ENCODE measurements at places on chromosomes 2 and 18. TPM values are rescaled to one million over a fixed set of nuclear protein-coding genes. Genes with fewer than 3 reads are reported as not detected.
A peak's percentile ranks its signal among the peaks of the same experiment; 100 is the strongest.

DNA sequence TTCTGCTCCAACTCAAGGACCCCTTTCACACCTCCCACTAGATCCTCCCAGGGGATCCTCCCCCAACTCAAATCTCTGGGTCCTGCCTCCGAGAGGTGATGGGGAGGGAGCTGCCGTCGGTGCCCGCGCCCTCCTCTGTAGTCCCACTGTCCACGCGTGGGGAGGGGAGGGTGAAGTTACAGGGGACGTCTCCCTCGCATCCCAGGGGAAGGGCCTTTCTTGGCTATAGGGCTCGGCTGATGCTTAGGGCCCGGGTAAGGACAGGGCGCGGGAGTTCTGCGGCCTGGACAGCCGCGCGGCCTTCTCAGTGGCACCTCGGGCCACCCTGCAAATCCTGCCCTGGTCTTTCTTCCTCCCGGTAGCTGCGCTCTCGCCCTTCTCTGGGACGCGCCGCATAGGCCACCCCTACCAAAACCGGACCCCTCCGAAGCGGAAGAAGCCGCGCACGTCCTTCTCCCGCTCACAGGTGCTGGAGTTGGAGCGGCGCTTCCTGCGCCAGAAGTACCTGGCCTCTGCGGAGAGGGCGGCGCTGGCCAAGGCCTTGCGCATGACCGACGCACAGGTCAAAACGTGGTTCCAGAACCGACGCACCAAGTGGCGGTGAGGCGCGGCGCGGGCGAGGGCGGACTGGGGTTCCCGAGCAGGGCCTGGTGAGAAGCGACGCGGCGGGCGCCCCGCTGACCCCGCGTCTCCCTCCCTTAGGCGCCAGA is 1.2 kb downstream of the TLX2 start:
- DNase-seq, result peak; percentile 89

- DNase-seq, result no peak
Measured at GRCh38 chr2:212465456-212465855, 73.1 kb downstream of the ERBB4 start.

DNA sequence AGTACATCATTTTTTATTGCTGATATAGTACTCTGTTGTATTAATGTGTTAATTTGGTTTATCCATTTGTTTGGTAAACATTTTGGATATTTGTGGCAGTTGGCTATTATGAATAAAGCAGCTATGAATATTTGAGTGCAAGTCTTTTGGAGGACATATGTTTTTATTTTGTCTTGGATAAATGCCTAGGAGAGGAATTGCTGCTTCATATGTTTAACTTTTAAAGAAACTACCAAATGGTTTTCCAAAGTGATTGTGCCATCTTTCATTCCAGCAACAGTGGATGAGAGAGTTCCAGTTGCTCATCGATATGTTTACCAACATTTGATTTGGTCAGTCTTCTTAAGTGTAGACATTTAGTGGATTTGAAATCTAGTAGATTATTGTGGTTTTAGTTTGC is 51.8 kb downstream of the MERTK start:
- DNase-seq, result no peak

- no peak for DNase-seq
Measured at GRCh38 chr2:57209799-57210198, 836.8 kb upstream of the VRK2 start.

GRCh38 chr18:46346213-46346612 is 242.0 kb downstream of the HAUS1 start:
- DNase-seq, result no peak

DNA sequence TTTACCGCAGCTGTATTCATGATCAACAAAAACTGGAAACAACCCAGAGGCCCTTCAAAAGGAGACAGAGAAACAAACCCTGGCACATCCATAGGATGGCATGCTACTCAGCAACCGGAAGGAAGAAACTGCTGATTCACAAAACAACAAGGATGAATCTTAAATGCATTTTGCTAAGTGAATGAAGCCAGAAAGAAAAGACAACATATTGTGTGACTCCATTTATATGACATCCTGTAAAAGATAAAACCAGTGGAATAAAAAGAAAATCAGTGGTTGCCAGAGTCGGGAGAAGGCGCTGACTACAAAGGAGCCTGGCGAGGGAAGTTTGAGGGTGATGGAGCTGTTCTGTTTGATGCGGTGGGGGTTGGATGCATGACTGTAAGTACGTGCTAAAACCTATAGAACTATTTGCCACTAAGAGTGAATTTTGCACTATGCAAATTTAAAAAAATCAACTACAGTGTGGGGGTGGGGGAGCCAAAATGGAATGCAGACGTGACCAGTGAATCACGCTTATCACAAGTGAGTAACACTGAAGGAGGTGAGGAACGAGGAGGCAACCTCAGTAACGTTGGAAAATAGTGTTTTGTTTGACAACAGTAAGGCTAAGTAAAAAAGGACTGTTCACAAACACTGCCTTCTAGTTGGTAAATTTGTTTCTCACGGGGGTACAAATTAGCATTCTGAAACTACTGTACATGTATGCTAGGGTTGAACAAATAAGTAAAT is 108.9 kb downstream of the INHBB start:
- no peak for DNase-seq

DNA sequence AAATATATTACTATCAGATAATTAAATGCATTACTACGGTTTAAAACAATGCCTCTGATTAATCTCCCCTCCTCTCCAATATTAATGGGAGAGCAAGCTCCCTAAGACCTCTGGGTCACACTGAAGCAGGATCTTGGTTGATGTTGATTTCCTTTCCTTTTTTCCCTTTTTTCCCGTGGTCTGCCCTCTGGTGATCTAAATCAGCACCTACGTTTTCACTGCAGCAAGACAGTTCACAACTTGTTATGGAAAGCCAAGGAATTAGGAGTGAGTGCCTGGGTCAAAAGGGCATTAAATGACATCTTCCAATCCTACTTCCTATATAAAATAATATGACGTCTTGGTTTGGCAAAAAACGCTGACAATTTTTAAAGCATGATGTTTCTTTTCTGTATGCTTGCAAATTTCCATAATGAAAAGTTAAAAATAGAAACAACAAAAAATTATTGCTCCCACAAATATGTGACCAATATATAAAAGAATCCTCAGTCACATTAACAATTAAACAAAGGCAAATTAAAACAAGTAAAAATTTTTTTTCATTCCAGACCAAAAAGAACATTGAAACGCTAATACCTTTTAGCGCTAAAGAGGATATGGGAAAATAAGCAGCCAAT is 7.9 kb upstream of the CFAP36 start:
- no peak for DNase-seq

DNA sequence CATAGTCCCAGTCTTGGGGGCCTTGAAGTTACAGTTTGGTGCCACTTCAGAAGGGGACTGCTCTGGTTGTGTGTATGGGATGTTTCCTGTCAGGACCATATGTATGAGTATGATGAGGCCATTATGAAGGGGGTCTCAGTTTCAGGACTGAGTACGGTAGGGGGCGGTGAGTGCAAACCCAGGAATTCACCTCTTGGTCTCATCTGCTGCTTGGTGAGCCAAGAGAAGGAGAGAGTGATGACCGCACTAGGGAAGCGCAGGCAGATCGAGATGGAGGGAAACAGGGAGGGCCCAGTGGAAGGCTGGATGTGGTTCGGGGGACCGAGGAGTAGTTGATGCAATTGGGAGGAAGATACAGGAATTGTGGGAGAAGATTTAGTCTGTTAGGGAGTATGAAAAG is 28.5 kb downstream of the DCDC2C start:
- DNase-seq, result no peak

- DNase-seq, result no peak
Measured at GRCh38 chr2:231163414-231164095, 34.9 kb upstream of the ARMC9 start.

DNA sequence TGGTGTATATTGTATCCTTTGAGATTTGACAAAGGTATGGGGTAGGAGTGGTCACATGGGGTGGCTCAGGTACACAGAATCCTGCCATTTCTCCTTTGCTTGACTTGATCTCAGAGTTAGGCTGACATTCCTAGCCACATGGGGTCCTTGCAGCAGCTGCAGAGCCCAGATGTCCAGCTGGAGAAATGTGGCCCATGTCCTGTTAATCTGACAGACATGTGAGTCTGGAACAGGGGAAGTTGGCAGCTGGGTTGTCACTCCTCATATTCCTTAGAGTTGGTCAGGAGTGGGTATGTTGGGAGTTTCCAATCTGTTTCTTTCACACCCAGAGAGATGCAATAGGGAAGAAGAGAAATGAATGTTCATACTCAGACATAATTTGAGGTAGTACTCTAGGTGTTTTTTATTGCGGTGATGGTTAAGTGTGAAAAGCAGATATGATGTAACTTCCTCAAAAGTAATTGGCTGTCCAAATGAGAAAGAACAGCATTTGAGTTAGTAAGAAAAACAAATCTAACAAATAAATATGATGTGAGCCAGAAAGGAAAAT is 402.6 kb upstream of the MEIS1 start:
- DNase-seq, result no peak

DNA sequence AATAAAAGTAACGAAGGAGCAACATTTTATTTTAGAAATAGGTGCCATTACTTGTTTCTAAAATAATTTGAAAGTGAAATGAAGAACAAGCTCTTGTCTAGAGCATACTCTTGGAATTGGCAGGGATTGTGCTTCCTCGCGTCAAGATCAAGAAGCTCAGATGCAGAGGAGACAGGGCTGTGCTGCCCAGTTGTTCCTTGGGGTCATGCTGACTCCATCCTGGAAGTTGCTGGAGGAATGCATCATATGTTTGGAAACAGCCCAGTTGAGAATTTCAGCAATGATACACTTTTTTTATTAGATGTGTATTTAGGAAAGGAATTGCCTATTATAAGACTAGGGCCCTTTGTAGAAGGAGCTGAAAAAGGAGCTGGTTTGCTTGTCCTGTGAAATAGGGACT is 17.2 kb downstream of the LTBP1 start:
- DNase-seq, result no peak

GRCh38 chr2:226818930-226819329 is 16.9 kb upstream of the RHBDD1 start:
- no peak for DNase-seq

DNA sequence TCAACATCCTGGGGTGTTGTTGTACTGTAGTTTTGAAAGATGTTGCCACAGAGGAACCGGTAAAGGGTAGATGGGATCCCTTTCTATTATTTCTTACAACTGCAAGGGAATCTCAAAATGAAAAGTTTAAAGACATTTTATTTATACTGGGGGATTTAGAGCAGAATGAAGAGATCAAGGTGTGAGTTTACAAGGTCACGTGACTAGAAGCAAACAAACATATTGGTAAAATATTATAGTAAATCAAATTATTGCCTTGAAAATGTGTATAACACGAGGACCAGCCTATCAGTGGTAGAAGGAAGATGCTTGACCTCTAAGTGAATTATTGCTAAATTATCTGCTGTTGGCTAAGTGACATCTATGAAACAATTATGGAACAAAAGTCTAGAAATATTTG is 97.2 kb downstream of the SMIM21 start:
- DNase-seq, result no peak

GRCh38 chr2:173866874-173867618 is 98.1 kb downstream of the SP3 start:
- no peak for DNase-seq

- no peak for DNase-seq
Measured at GRCh38 chr2:59308108-59308507, 1067.0 kb upstream of the FANCL start.

- DNase-seq, result no peak
Measured at GRCh38 chr2:97726261-97727064, 13.1 kb downstream of the ZAP70 start.

- no peak for DNase-seq
Measured at GRCh38 chr2:240522406-240522805, 35.4 kb downstream of the ANKMY1 start.

- DNase-seq, result no peak
Measured at GRCh38 chr18:75297731-75298130, 87.1 kb downstream of the TSHZ1 start.

DNA sequence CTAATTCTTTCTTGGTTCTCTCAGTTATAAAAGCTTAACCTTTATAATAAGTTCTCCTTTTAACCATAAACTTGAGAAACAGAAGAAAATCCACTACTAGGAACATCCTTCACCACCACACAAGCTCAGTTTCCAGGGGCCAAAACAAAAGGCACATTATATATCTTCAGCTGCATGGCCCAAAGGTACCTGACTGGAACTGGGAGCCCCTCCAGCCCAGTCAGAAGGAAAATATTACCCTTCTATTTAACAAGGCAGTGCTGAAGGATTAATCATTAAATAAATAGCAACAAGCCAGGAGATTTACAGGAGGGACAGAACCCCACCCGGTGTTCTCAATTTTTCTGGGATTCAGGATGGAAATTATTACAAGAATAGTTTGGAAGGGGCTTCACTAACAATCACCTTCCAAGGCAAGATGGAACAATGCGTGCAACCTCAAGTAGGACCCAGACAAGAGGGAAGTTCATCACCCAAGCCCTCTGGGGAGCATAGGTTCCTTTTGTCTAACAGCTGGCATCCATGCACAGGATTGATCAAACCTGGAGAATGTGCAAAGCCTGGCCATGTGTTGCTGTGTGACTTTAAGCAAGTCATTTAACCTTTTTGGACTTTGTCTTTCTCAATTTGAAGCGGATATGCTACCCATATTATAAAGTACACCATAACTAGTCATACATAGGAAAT is 159.6 kb upstream of the SETBP1 start:
- no peak for DNase-seq

GRCh38 chr2:164178835-164179465 is 442.3 kb downstream of the GRB14 start:
- DNase-seq, result no peak

DNA sequence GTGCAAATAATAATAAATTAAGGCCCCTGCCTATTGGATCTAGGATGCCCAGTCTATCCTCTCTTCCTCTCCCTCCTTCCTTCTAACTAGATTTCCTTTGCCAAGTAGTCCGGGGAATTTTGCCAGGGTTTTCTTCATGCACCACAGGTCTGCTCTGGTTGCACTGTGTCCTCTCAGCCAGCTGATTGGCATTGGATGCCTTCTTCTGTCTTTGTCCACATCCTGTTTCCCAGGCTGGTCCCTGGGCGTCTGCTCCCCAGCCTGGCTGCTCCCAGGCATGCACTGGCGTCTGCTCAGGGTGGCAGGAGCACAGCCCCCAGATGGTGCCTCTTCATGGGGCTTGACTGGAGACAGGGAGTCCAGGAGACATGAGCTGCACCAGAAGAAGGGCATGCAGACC is 66.4 kb downstream of the GALR1 start:
- DNase-seq, result no peak

DNA sequence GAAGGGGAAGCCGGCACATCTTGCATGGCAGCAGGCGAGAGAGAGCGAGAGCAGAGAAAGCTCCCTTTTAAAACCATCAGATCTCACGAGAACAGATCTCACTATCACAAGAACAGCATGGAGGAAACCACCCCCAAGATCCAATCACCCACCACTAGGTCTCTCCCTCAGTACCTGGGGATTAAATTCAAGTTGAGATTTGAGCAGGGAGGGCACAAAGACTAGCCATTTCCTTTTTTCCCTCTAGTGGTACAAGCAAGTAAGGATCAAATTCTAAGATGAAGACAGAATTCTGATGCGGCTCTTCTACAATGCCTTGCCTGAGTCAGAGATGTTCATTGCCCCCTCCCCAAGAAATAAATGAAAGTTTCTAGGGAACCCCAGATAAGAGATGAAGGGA is 45.6 kb upstream of the ANKRD44 start:
- DNase-seq, result no peak

- DNase-seq, result no peak
Measured at GRCh38 chr18:10660179-10660884, 134.5 kb downstream of the NAPG start.

The NCKAP5 gene
- 47.1 TPM for total RNA-seq

The ERLEC1 gene
- total RNA-seq, result 200 TPM

The PPP1R1C gene
- total RNA-seq, result 13.1 TPM

The SRD5A2 gene
- 0.44 TPM for total RNA-seq

The DHRS9 gene
- 2.1 TPM for total RNA-seq

The ARHGAP28 gene
- total RNA-seq, result 12.3 TPM

The ANKRD30B gene
- total RNA-seq, result not detected

The STK36 gene
- 21.3 TPM for total RNA-seq

The ITGB1BP1 gene
- total RNA-seq, result 35.4 TPM

The MFF gene
- total RNA-seq, result 53.9 TPM

The TEX44 gene
- total RNA-seq, result not detected
